ENCODE measurements at places on chromosomes 7 and 10. TPM values are rescaled to one million over a fixed set of nuclear protein-coding genes. Genes with fewer than 3 reads are reported as not detected.

YKT6 gene
- total RNA-seq, result 48.7 TPM

CC2D2B gene
- total RNA-seq, result 0.74 TPM

DNA sequence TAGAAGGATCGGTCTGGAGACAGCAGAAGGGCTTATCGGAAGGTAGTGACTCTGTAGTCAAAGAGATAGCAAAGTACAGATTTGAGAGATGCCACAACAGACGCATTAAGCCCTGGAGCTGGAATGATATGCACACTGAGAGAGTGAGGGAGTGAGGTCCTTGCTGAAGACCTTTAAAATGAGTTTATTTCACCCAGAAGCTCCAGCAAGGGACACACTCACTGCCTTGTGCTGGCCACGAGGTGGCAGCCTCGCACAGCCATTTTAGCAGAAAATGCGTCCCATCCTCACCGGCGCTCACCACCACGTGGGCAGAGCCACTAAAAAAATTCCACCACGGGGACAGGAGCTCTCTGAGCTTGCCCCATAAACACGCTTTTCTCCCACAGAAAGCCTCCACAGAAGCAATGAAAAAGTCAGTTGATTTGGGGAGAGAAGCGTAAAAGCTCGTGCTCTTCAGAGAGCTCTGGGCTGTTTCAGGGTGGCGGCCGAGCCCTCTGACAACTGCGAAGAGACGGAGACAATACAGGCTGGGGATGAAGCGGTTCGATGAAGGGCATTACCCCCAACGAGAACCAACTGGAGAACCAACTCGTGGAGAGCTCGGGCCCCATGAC is 163.0 kb upstream of the KLF14 start:
- H3K27ac ChIP-seq, result peak overlapping the region; percentile 56
- H3K27me3 ChIP-seq, result no peaks in the 10 kb centered on the region
- H3K36me3 ChIP-seq, result peaks cover 31% of the 10 kb centered on the region
- H3K4me1 ChIP-seq, result peaks cover 57% of the 10 kb centered on the region
- no peak overlapping the region for H3K4me3 ChIP-seq

- H3K4me1 ChIP-seq, result no peaks in the 10 kb centered on the region
- H3K27ac ChIP-seq, result no peak overlapping the region
- no peak overlapping the region for H3K4me3 ChIP-seq
- DNase-seq, result peak; percentile 22
These were observed 105.4 kb upstream of the KIF5B start for GRCh38 chr10:32161586-32161985.

Data from heart right ventricle (tissue), 16 donors.